ENCODE measurements at places on chromosomes 1 and 21. TPM values are rescaled to one million over a fixed set of nuclear protein-coding genes. Genes with fewer than 3 reads are reported as not detected.
A peak's percentile ranks its signal among the peaks of the same experiment; 100 is the strongest.

Gene OR2T34
- total RNA-seq, result not detected

Gene USF1
- total RNA-seq, result 51.1 TPM

Gene NPL
- 15.0 TPM for total RNA-seq

Gene S100A5
- not detected for total RNA-seq

Gene CNN3
- total RNA-seq, result 0.62 TPM

Gene AURKAIP1
- total RNA-seq, result 346 TPM

Gene GNAT2
- 0.16 TPM for total RNA-seq

- DNase-seq, result peak; percentile 52
Observed at GRCh38 chr1:94481473-94481933, 60.1 kb downstream of the F3 start.

GRCh38 chr1:226287587-226287986, 21.4 kb downstream of the LIN9 start:
- no peak for DNase-seq

DNA sequence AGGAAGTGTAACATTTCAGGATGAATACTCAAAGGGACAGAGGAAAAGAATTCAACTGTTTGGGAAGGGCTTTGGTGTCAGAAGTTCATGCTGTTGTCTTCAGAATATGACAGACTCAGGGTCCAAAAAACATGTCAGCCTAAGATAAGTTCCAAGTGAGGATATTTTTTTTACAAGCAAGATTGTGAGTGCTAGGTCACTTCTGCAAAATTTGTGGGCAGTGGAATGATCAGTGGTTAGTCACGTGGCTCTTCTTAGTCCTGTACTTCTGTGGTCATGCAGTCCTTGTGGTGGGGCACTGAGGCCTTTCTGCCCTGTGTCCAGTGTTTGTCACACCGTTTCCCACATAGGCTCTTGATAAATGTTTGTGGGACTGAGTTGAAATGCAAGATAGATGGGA, 5.2 kb downstream of the RGL1 start:
- DNase-seq, result no peak

DNA sequence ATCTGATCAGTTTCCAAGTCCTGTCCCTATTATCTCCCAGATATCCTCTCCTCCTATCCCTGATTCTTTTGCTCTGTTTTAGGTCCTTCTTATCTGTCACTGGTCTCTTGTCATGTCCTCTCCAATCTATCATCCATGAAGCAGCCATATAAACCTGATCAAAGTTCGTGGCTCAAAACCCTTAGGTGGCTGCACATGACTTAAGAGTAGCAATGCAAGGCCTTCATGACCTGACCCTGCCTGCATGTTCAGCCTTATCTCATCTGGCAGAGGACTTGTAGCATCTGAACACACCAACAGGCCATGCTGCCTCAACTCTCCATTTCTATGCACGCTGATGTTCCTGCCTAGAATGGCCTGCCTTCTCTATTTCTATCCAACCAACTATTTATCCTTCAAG, 65.2 kb downstream of the NOS1AP start:
- DNase-seq, result no peak

GRCh38 chr1:182493063-182493462, 43.1 kb downstream of the RGSL1 start:
- DNase-seq, result no peak

DNA sequence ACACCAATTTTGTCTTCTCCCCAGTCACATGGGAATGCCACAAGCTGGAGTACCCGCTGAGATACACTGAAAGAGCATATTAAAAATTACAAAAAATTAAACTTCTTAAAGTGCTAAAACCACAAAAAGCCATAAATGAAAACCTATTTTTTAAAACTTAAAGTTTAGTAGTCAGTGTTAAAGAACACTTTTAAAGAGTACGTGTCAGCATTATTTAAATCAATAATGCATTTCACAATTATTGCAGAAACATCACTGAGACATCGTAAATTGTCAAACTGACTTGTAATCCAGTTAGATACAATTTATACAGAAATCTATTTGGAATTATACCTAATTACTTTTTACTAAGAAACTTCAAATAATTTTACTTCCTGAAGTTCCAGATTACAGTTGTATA, 22.9 kb downstream of the ZBTB21 start:
- DNase-seq, result no peak

GRCh38 chr21:34795548-34796180, 126.9 kb downstream of the CLIC6 start:
- DNase-seq, result no peak

GRCh38 chr1:156705321-156705917, at the start of gene CRABP2:
Gene CRABP2, minus strand, starts transcription at chr1:156705583. Its CDS starts 137 bp downstream, at chr1:156705446.
- peak; percentile 63 for DNase-seq

GRCh38 chr1:36051821-36052220, 32.1 kb upstream of the TEKT2 start:
- DNase-seq, result no peak

DNA sequence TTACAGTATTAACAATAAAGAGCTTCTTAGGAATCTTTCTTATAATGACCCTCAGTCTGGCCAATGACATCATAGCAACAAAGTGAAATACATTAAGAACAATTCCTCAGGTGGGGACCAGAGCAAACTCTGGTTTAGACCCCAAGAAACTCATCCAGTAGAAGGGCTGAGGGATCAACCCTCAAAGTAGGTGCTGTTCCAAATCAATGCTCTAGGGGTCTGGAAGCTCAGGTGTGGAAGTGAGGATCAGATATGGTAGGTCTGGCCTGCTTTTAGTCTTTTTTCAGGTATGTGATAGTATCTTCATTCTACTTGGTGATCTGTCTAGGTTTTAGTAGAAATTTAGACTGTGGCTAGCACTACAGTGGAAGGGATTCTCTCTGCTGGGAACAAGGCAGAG, 291.7 kb downstream of the PDE4B start:
- DNase-seq, result no peak

GRCh38 chr1:10865518-10866320, 69.3 kb upstream of the CASZ1 start:
- no peak for DNase-seq

DNA sequence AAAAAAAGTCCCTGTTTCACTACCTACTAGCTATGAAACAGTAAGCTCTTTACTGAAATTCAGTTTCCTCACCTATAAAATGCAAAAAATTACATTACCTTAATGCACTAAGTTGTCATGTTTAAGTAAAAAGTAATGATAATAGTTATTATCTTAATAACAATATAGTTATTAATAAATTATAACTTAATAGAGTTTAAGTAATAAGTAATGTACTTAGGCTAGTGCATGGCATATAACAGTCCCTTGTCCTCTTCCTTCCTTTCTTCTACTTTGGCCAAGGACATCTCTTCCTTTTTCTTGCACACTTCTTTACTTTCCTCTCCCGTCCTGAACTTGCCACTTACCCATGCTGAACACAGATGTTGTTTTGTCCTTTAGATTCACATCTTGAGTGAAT, 9.0 kb downstream of the TMEM200B start:
- DNase-seq, result no peak

DNA sequence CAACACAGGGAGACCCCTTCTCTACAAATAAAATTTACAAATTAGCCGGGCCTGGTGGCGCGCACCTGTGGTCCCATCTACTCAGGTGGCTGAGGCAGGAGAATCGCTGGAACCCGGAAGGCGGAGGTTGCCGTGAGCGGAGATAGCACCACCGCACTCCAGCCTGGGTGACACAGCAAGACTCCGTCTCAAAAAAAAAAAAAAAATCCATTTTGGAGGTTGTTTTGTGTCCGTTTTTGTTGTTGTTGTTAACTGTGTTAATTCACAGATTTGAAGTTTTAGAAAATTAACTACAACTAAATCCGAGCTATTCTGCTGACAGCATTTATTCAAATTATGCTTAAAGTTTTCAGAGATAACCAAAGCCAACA, 618 bp downstream of the CLCC1 start:
- no peak for DNase-seq

GRCh38 chr1:58727364-58727763, 27.5 kb upstream of the MYSM1 start:
- no peak for DNase-seq
